ENCODE measurements at places on chromosomes 4 and X.
A peak's percentile ranks its signal among the peaks of the same experiment; 100 is the strongest.

GRCh38 chr4:173538148-173538908 lies 8.3 kb upstream of the HAND2 start:
- DNase-seq, result peak; percentile 94

- no peak for DNase-seq
Observed at GRCh38 chr4:7841894-7842293, 97.8 kb downstream of the AFAP1 start.

GRCh38 chr4:185352202-185352601 lies 43.5 kb downstream of the LRP2BP start:
- DNase-seq, result no peak

- no peak for DNase-seq
Observed at GRCh38 chr4:109912706-109913595, at the start of gene EGF. Gene EGF, plus strand, starts transcription at chr4:109912883. Its CDS starts 453 bp downstream, at chr4:109913336.

- DNase-seq, result no peak
Observed at GRCh38 chr4:31041385-31041784, 321.2 kb downstream of the PCDH7 start.

DNA sequence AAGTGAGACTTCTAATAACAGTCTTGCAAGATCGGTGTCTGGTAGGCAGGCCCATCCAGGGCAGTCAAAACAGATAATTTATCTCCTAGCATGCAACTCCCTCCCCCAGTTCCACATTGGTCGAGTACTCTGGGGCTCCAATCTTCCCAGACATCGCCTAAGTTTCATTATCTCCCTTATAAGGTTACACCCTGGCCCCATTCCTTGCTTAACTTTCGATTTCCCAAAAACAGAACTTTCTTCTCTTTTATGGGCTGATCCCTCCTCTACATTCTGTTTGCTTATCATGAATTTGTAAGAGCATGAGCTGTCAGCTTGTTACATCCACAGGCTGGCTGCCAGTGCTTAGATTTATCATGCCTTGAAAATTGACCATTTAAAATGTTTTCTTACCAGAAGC lies 471.3 kb downstream of the TECRL start:
- DNase-seq, result no peak

DNA sequence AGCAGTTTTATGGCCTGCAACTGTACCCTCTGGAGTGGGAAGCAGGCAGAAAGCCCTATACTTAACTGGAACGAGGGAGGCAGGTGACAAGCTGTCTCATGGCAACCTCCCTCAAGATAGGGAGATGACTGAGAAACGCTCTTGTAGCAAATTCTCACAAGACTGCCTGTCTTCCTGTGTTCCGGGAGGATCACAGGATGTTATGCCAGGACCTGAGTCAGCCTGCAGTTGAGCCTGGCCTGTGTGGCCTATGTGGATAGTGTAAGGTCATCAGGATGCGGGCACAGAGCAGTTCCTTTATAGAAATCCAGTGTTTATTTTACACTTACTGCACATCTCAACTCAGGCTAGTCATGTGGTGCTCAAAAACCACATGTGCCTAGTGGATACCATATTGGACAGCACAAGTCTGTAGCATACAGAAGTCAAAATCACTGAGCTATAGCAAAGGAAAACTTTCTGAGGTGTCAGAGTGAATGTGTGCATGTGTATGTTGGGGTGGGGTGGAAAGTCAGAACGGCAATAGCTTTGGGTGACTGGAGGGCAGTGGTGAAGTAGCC lies 25.2 kb downstream of the TAF7L start:
- DNase-seq, result no peak

GRCh38 chr4:23680671-23681518 lies 209.0 kb downstream of the PPARGC1A start:
- no peak for DNase-seq

- no peak for DNase-seq
Observed at GRCh38 chrX:4268676-4269075, 555.2 kb upstream of the PRKX start.

DNA sequence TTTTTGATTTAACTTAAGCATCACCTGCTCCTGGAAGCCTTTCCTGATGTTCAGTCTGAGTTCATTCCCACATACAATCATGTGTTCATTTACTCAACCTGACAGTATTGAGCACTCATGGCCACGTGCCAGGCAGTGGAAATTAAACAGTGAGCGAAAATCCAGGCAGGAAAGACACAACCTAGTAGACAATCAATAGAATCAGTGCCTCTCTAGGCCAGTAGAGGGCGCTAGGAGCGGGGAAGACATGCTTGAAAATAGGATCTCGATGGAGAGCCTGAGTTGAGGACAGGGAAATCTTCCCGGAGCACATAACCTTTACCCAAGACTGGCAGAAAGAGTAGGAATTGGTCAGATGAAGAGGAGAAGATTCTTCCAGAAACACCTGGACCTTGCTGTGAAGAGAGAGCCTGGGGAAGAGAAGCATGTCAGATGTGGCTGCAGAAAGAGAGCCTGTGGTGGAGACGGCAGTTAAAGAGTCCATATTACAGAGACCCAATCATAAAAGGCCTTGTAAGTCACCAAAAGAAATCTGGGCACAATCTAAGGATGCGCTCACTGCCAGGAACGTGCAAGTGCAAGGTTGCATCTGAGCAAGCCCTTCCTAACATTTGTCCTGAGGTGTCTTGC lies 103.5 kb downstream of the LDB2 start:
- DNase-seq, result peak; percentile 51

DNA sequence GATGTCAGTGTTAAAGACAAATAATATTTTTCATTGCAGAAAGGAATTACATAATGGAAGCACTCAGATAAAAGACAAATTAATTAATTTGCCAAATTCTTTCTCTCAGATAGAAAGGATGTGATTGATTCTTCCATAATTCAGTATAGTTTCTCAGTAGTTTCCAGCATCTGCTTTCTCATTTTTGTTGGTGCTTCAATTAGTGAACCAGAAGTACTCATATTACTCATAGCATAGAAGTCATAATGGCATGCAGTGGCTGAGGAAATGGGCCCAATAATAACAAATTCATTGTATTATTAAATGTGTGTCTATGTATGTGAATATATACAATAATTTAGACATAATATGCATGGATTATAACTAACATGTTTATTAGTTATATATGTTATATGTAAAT lies 393.3 kb upstream of the TRAM1L1 start:
- DNase-seq, result no peak

GRCh38 chr4:142817442-142817841 lies 28.7 kb downstream of the INPP4B start:
- DNase-seq, result peak; percentile 58

DNA sequence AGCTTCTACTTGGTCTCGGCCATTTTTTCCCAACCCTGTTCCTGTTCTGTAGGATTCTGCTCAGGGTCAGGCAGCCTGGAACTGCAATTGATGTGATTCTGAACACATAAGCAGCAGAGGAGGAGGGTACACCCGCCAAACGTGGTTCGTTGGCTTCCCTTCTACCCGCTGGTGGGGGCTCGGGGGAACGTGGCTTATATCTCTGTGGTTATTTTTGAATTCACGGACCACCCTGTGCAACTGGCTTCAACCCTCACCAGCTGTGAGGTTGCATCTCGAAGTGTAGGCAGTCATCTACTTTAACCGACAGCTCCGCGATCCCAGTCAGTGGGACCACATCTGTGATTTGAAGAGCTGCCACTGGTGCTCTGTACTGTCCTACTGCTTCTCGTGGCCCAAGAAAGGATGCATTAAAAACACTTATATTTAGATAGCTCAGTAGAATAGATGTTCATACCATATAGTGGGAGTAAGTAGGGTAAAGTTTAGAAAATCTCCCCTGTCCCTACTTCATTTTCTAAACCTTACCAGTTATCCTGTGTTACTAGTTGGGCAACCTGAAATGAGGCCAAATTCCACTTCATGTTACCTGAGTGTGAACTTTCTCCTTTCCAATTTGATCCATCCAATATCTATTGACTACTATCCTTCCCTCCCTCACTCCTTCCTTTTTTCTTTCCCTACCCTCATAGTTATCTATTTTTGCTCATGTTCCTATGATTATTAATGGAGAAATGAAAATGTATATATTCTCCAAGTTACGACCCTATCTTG lies 80.4 kb upstream of the BCOR start:
- peak; percentile 15 for DNase-seq

DNA sequence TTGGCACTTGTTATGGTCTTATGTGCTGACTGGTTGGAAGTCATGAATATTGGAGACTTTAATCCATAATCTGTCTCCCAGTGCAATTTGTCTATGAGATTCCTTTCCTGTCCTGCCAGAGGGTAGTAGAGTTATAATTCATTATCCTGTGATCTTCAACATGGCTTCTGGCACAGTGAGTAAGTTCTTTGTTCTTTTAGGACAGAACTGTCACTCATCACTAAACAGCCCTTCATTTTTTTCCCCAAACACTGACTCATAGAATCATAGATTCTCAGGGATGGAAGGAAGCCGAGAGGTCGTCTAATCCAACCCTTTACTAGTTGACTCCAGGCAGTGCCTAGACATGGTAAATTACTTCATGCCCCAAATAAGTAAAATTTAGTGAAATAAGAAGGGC lies 78.4 kb downstream of the LUZP4 start:
- no peak for DNase-seq

- DNase-seq, result no peak
Observed at GRCh38 chr4:159902648-159903047, 799.8 kb downstream of the RAPGEF2 start.

DNA sequence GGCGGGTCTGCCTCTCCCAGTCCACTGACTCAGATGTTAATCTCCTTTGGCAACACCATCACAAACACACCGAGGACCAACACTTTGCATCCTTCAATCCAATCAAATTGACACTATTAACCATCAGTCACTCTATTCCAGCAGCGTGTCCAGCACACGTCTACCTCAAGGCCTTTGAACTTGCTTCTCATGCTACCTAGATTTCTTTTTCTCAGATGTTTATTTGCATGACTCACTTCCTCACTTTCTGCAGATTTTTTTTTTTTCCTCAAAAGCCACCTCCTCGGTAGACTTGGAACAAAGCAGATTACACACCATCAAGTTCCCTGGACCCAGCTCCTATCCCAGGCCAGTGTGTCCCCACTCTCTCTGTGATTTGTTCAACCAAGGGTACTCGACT lies 49.5 kb downstream of the SUPT20HL2 start:
- DNase-seq, result no peak

DNA sequence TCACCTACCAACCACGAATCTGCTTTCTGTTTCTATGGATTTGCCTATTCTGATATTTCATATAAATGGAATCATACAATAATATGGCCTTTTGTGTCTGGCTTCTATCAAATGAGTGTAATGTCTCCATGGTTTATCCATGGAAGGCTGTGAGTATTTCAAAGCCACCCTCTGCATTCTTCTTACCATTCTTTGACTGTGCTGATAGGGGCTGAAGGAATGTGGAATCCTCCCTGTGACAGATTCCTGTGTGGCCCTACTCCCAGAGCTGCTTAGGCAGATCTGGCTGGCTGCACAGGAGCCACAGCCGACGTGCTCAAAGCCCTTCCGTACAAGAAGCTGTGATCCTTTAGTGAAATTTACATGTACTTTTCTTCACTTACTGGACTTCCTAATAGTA lies 163.2 kb downstream of the HS6ST2 start:
- DNase-seq, result no peak

DNA sequence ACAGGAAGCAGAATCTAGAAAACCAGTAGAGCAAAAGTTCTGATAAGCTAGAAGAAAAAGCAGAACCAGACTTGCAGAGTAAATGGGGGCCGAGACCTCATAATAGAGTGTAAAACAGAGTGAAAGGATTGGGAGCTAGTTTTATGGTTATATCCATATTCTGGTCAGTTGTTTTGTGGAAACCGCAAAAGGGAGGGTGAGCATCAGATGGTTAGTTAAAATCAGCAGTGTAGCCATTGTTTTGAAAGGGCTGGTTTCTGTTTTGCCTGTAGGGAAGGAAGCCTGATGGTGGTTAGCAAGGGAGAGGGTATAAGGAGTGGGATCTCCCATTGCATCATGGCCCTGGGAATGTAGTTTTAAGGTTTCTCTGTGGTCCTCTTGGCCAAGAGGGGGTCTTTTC lies 17.2 kb upstream of the CCNI start:
- peak; percentile 90 for DNase-seq

DNA sequence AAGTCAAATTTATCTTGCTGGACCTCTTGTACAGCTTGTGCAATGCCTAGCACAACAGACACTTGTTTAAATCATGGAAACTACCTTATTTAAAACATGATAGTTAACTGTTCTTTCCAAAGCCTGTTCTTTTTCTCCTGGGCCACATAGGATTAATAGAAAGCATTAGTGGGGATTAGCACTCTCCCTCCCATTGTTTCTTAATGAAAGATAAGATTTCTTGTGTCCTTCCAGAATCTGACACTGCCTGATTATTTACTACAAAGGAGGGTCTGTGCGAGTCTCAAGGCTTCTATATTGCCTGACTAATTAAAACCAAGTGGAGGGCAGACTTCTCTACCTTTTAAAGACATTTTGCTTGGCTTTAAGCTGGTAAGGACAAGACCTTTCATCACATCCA lies 8.5 kb upstream of the ELMOD2 start:
- DNase-seq, result no peak

GRCh38 chr4:125169192-125169591 lies 145.6 kb upstream of the FAT4 start:
- DNase-seq, result no peak

DNA sequence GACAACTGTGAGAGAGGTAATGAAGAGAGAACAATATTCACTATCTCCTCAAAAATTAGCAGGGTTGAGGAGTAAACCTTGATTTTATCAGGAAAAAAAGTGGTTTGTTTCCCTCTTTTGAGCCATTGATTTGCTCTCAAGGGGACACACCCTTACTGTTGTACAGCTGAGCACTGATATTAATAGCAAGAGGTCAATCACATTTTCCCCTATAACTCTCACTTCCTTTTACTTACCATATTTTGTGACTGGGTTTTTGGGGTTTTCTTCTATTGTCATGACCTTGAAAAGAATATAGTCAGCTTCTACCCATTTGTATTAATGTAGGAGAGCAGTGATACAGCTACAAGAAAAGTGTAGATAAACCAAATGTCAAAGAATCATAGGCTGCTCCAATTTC lies 70.2 kb upstream of the LONRF3 start:
- DNase-seq, result no peak

GRCh38 chrX:79336869-79337815 lies 30.0 kb downstream of the ITM2A start:
- DNase-seq, result no peak

- no peak for DNase-seq
Observed at GRCh38 chr4:121668368-121669162, 28.2 kb downstream of the ANXA5 start.

DNA sequence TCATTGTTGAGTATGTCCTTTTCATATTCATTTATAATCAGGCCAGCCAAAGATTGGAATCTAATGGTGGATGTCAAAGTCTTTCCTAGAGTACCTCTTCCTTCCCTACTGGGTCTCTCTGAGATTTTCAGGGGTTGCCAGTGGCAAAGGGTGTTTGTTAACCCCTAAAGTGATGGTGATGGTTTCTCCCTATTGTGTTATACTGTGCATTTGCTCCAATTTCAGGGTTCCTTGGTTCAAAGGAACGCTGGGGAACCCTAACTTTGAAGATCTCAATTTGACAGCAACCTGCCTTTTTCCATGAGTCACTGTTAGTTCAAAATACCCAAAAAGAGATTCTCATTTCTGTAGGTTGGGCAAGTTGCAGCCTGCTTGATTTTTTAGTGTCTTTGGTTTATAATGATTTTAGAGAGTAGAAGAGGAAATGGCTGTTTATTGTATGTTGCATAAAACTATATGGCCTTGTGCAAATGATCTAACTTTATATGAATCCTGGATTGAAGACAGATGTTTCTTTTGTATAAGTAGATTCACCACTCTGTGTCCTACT lies 23.0 kb downstream of the GAB1 start:
- DNase-seq, result no peak

GRCh38 chrX:63284659-63285058 lies 66.5 kb downstream of the SPIN4 start:
- DNase-seq, result no peak
